ENCODE measurements at places on chromosomes 16 and 17.

- no peak for DNase-seq
Measured at GRCh38 chr16:50909831-50910735, 168.2 kb downstream of the CYLD start.

GRCh38 chr17:41965694-41966462 is 717 bp upstream of the CNP start:
- DNase-seq = peak; percentile 93

DNA sequence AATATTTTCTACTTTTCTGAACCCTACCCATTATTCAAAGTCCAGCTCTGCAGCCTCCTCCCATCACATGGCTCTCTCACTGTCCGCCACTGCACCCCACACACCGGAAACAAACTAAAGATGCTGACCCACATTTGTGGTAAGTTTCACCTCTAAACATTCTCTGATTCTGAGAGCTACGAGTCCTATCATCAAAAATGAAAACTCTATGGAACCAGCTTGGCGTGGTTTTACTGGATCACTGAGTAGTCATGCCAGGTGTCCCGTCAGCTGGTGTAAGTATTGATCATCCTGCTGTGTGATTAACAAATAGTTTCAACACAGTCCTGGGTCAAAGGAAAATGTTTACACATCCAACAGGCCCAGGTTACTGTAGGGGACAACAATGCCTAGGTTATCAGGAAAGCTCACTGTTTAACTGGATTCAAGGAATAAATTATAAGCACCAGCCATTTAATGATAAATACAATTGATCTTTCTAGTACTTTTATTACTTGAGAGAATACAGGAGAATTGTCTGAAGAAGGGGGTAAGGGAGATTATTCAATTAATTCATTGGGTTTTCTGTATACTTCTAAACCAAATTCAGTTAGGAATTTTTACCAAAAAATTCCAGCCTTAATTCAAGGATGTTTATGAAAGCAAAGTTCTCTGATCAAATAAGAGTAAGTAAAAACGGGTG is 33.9 kb downstream of the CYTH1 start:
- DNase-seq = no peak

DNA sequence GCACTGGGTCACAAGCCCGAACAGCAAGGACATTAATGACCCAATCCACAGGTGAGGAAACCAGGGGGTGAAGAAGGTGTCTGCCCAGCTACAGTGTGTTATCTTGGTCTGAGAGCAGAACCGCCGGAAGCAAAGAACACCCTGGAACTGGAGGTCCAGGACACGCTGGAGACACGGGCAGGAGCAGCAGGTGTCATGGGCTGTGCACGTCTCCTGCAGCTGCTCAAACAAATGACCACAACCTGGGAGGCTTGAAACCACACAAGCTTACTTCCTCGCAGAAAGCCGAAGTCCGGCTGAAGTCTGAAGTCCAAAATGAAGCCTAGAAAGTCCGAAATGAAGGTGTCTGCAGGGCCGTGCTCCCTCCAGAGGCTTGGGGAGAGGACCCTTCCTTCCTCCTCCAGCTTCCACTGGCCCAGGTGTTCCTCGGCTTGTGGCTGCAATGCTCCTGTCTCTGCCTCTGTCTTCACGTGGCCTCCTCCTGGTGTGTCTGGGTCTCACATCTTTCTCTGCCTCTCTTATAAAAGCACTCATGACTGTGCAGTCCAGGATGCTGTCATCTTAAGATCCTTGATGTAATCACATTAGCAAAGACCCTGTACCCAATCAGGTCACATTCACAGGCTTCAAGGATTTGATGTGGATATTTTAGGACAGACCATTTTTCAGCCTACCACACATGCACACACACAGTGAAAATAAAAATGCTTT is 351.2 kb downstream of the C16orf95 start:
- DNase-seq = no peak

DNA sequence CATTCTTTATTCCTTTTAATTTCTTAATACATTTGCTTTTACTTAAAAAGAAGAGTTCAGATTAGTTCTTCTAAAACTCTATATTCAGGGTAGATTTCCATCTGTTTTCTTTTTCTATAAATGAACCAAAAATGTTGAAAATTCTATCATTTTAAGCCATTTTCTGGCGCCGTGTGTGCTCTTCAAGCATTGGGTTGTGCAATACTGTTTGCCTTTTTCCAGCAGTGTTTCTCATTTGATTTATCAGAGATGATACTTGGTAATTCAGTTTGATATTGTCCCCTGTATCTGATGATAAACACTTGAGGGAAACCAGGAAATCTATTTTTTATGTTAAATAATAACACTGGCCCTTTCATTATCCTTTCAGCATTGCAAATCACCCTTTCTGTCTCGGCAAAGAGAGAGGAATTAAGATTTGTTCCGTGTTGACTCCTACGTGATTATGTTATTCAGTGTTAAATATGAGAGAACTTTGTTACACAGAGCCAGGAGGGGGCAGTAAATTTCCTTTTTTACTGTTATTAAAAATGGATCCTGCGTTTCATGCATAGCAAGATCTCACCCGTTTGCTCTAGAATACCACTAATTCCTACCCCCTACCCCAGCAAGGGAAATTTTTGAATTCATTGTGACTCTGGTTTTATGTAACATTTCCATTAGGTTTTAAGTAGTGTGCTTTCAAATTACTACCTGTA is 606.9 kb upstream of the RBFOX1 start:
- peak; percentile 23 for DNase-seq

Data from GM23338 (cell line).